ENCODE measurements at places on chromosomes 6 and 20. TPM values are rescaled to one million over a fixed set of nuclear protein-coding genes. Genes with fewer than 3 reads are reported as not detected.

DNA sequence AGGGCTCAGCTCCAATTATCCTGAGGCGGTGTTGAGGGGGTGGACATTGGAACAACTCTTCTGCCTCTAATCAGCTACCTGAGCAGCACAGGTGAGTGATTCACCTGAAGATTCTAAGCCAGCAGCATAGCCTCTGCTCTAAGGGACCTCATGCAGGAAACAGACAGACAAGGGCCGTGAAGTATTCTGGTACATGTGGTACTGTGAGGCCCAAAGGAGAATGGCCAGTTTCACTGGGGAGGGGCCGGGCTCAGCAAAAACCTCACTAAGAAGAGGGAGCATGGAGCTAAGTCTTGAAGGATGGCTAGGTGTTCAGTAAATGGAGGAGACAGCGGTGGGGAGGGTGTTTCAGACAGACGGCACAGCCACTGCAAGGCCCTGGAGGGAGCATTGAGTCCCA is 58.5 kb upstream of the CCDC167 start:
- DNase-seq = no peak

- DNase-seq = no peak
Observed at GRCh38 chr6:30325873-30326525, 728 bp upstream of the TRIM39 start.

DNA sequence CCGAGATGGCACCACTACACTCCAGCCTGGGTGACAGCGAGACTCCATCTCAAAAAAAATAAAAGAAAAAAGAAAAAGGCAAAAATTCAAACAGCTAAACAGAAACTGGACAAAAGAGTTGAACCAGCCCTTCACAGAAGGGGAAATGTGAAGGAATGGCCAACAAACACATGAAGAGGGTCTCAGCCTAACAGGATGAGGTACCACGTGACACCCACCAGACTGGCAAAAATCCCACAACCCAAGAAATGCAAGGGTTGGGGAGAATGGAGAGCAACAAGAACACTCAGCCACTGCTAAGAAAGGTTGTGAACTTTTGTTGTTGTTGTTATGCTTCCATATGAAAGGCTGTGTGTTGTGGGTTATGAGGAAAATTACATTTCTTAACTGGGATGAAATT is 357.7 kb downstream of the PREX1 start:
- no peak for DNase-seq

GRCh38 chr6:2450546-2450945 is 205.1 kb upstream of the GMDS start:
- DNase-seq = peak; percentile 55

GRCh38 chr20:32089637-32090362 is 19.7 kb upstream of the TM9SF4 start:
- DNase-seq = no peak

GRCh38 chr6:161117942-161118341 is 126.4 kb downstream of the MAP3K4 start:
- no peak for DNase-seq

DNA sequence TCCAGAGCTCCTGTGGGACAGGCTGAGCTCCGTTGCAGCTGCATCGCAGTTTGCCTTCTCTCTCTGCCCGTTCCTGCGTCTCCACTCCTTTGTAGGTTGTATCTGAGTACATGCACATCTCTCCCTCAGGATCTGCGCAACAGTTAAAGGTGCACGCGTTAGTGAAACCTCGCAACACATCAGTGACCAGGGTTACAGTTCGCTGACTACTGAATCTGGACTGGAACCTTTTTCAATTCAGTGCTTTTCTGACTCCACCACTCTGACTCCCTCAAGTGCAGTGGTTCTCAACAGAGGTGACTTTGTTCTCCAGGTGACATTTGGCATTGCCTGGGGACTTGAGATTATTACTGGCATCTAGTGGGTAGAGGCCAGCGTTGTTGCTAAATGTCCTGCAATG is 44.0 kb downstream of the UST start:
- DNase-seq = no peak

GRCh38 chr6:132142768-132143167 is 191.6 kb upstream of the CCN2 start:
- DNase-seq = no peak

DNA sequence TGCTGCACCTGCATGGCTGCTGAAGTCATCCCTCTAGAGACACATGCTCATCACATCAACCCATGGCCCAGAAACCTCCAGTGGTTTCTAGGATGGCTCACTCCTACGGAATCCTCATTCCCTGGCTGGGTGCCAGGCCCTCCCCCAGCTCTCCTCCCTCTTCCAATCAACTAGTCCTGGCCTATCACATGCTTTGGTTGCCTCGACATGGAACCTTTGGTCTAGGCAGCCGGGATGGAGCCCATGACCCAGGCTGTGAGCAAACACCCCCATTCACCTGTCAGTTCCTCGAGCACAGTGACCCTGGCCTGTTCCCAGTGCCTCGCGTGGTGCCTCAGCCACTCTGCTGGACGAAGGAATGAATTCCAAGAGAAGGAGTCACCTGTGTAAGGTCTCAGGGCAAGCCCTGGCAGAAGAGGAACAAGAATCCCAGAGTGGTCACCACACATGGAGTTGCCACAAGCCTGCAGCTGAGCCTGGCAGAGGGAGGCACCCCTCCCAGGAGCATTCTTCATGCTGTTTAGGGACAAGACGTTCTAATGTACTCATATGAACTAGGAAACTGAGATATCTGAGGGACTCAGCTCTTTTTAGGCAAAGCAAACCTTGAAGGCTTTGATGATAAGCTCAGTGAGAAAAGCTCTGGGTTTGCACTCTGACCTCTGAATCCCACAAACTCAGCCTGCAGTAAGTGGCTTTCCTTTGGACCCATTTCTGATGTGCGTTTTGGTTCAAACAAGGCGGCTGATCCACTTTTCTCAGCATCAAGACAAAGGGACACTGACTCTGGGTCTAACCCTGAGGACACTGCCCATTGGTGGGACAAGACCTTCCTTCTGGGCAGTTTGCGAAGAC is 40.2 kb downstream of the PPP1R3G start:
- no peak for DNase-seq

GRCh38 chr20:35196313-35196712 is 24.4 kb downstream of the PROCR start:
- DNase-seq = no peak

TRIM15 gene
- total RNA-seq = not detected

KCNQ5 gene
- not detected for total RNA-seq

THBD gene
- total RNA-seq = 11.8 TPM

CGAS gene
- total RNA-seq = 0.81 TPM
